NCI-H1105 (cell line): ENCODE measurements at places on chromosomes 2 and 18.

GRCh38 chr18:57175532-57175931 lies 28.6 kb downstream of the BOD1L2 start:
- DNase-seq: no peak

GRCh38 chr2:32200814-32201213 lies 35.1 kb downstream of the SLC30A6 start:
- no peak for DNase-seq

DNA sequence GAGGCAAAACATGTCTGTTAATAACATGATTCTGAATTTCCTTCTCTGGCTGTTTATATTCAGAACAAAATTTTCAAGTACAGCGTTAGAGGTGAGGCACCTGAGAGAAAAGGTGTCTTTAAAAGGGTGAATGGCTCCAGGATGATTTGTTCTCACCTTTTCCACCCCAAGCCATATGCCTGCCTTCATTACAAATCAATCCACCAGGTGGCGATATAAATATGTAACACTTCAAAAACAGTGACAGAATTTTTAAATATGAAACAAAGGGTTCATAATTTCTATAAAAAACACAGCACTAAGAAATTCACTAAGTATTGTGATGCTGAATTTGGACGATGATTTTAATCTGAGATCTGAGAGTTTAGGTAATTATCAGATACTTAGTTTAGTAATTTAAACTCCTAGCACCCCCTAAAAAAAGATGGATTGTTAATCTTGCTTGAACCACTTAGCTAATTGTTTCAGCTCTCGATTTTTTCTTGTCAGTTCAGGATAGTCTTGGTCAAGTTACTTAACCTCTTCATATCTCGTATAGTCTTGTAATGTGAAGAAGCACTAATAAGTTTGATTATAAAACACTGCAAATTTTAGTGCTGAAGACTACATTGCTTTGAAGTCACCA lies 528.8 kb downstream of the CPS1 start:
- DNase-seq: peak; percentile 8

DNA sequence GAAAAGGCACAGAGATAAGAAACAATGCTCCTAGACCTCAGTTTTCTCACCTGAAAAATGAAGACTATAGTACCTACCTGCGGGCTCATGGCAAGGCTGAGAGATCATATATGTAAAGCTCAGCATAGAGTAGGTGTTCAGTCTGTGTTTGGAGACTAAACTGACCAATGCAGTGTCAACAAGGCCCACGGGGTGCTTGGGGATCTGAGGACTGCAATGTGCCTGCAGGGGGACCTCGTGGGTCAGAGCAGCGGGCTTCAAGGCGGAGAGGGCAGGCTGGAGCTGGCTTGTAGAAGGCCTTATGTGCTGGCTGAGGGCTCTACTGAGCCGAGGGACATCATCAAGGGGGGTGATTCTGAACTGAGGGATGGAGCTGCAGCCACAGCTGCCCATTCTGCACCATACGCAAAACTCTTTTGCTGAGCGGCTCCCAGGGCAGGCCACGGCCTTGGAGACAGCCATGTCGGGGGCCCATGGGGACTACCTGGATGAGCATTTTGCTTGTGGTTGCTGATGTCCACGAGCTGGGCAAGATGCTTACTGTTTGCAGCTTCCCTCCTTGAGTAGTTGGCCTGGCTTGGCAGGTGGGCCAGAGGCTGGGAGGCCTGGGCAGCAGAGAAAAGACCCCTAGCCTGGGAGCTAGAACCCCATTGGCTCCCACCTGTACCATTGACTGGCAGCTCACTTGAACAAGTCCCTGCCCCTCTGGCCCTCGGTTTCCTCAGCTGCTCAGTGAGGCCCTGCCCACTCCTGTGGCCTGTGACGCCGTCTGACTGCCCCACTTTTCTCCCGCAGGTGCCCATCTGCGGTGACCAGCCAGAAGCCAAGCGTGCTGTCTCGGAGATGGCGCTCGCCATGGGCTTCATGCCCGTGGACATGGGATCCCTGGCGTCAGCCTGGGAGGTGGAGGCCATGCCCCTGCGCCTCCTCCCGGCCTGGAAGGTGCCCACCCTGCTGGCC lies 23.5 kb downstream of the STEAP3 start:
- no peak for DNase-seq

DNA sequence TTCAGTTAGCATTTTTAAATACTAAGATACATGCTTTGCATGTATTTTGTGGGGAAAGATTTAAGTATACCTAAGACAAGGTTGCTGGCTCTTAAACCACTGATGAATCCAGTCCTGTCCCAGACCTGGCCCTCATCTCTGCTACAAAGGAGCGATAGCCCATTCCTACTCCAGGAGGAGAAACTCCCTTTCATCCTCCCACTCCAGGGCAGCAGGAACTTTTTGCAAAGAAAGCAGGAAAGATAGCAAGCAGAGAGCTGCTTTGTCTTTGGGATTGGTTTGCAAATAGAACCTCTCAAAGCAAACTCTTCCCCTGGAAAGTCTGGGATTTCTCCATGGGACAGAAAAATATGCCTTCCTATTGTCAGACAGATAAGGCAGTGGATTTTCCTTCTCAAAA lies 43.6 kb upstream of the COPS8 start:
- no peak for DNase-seq

DNA sequence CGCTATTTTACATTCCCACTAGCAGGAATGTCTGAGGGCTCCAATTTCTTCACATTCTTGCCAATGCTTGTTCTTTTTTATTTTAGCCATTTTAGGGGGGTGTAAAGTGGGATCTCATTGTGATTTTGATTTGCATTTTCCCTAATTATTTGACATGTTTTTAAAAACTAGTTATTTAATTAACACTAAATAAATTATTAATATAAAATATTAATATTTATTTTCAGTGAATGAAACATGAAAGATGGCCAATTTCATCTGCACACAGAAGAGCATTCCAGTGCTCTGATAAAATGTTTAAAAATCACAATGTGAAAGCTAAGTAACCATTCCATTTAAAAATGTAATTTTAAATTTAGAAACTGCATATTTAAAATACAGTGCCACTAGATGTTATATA lies 322.2 kb upstream of the ZNF521 start:
- no peak for DNase-seq

GRCh38 chr2:176392744-176393414 lies 123.6 kb downstream of the MTX2 start:
- no peak for DNase-seq

DNA sequence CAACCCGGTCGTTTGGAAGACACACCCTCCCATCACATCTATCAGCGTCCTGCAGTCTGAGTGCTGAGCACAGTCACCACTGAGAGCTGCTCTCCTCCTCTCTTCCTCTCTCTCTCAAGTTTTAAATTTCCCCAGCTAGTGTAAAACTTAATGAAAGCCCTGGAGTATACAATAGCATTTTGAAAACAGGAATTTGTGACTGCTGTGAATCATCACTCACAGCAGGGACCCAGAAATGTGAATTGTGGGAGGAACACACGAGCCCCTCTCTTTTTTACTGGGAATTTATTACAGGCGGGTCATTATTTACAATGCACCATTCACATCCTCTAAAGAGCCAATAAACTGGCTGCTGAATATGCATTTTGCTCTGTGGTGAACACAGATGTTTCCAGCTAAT lies 185.0 kb upstream of the SMIM21 start:
- no peak for DNase-seq

- no peak for DNase-seq
Measured at GRCh38 chr2:112108178-112108832, 29.9 kb upstream of the FBLN7 start.

GRCh38 chr18:26422472-26423162 lies 125.7 kb downstream of the KCTD1 start:
- no peak for DNase-seq

- no peak for DNase-seq
Measured at GRCh38 chr2:150767991-150768746, 280.7 kb upstream of the RND3 start.
